ENCODE measurements at places on chromosomes 4 and X.

DNA sequence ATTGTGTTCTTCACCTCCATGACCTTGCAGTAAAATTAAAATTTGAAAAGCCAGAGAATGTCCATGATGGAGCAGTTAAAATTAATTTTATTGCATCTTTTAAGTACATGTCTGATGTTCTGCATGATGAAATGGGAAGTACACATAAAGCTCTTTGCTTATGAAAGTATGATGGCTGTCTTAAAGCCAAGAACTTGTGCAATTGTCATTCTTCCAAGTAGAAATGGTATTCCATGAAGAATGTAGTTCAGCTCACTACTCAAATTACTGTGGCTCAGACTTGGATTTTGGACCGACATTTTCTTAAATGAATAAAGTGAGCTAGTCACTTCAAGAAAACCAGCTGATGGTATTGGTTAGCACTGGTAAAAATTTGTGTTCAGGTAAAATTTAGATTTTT is 161.7 kb upstream of the CXCL13 start:
- DNase-seq = no peak

- DNase-seq = no peak
These were observed 79.1 kb downstream of the NPFFR2 start for GRCh38 chr4:72110886-72111285.

- no peak for DNase-seq
These were observed 13.8 kb upstream of the SLC2A9 start for GRCh38 chr4:10035130-10035529.

DNA sequence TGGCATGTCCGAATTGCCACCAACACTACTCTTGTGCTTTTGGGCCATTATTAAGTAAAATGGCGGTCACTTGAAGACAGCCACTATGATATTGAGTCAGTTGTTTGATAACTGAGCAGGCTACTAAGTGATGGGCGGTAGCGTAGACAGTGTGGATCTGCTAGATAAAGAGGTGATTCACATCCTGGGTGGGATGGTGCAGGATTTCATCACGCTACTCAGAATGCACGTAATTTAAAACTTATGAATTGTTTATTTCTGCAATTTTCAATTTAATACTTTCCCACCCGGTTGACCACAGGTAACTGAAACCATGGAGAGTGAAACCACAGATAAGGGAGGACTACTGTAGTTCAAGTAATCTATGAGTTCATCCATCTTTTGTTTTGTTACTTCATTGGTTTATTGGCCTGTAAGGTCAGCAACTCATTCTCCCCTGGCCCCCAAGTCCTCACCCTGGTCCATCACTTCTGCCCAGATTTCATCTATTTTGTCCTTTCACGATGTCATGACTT is 2.9 kb downstream of the ARAF start:
- DNase-seq = no peak

- DNase-seq = no peak
These were observed 1623.2 kb downstream of the RPA4 start for GRCh38 chrX:98506907-98507306.

DNA sequence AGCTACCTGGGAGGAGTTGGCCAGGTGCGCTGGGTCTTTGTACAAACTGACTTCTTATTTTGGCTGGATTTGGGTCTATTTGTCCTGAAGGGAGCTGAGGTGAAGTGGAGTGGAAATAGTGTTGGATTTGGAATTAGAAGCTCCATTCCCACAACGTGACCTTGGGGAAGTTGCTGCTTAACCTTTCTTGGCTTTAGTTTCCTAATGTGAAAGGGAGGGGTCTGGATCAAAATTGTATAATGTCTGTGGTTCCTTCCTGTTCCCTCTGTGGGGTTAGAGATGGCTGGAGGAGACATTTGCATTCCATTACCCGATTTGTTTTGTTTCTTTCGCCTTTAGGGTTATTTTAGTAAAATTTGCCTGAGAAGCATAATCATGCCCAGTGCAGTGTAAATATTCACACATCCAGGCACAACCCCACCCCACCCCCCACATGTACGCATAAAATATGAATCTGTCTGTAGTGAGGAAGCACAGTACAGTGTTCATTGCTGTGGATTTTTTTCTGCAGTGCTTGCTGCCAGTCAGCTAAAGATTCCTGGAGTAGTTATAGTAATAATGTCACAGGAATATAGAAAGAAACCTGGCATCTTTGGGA is 21.5 kb downstream of the JADE1 start:
- no peak for DNase-seq

GRCh38 chr4:81896936-81897335 is 425.2 kb upstream of the RASGEF1B start:
- DNase-seq = no peak

DNA sequence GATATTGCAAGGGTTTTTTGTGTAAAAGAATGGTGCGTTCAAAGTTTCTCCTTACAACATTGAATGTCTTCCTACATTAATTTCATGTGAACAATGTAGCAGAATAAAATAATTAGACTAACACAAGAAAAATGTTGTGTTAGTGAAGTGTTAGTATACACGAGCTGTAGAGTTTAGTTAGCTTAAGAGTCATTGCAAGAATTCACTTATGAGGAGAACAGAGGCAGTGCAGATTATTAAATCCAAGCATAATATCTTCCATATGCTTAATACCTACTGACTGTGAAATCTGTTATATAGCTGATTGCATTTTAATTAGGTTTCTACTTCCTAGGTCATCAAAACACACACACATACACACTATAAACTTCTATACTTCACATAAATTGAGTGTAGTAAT is 959.0 kb downstream of the FAT4 start:
- DNase-seq = no peak

- DNase-seq = no peak
These were observed 1165.7 kb upstream of the IGFBP7 start for GRCh38 chr4:58275856-58276255.

DNA sequence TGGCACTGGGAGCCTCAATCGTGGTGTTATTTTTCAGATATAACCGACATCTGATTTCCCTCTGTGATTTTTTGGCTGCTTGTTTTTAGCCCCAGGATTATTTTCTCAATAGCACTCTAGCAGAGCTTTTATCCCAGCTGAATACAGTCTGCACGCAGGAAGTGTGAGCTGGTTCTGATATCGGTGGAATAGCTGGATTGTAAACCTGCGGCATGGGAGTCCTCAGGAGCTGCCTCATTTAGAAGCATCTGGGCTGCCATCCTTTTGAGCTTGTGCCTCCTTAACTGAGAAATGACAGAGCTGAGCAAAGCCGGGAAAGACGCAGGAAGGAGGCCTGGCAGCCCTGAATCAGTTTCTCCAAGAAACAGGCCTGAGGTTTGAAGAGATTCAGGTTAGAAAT is 28.4 kb upstream of the GRPEL1 start:
- DNase-seq = no peak

DNA sequence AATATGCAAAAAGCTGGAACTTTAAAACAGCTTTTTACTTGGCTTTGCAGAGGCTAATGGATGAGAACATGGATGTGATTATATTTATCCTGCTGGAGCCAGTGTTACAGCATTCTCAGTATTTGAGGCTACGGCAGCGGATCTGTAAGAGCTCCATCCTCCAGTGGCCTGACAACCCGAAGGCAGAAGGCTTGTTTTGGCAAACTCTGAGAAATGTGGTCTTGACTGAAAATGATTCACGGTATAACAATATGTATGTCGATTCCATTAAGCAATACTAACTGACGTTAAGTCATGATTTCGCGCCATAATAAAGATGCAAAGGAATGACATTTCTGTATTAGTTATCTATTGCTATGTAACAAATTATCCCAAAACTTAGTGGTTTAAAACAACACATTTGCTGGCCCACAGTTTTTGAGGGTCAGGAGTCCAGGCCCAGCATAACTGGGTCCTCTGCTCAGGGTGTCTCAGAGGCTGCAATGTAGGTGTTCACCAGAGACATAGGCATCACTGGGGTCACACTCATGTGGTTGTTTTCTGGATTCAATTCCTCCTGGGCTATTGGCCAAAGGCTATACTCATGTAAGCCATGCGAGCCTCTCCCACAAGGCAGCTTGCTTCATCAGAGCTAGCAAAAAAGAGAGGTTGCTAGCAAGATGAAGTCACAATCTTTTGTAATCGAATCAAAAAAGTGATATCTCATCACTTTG is 15.6 kb downstream of the TLR8 start:
- no peak for DNase-seq

DNA sequence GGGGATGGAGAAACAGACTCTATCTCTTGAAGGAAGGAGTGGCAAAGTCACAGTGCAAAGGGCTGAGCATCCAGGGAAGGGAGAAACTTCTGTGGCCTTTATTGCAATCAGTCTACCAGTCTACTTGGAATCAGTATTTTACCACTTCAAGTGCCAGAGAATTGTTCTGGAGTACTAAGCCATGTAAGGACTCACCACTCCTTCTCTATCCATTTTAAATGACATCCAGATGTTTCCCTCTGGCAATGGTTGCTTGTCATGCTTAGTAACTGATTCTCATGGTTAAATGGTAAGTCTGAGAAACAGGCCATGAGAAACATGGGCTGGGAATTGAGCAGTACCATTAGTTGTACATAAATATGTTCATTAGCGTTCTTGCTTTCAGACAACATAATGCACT is 21.1 kb upstream of the SMIM10 start:
- no peak for DNase-seq

DNA sequence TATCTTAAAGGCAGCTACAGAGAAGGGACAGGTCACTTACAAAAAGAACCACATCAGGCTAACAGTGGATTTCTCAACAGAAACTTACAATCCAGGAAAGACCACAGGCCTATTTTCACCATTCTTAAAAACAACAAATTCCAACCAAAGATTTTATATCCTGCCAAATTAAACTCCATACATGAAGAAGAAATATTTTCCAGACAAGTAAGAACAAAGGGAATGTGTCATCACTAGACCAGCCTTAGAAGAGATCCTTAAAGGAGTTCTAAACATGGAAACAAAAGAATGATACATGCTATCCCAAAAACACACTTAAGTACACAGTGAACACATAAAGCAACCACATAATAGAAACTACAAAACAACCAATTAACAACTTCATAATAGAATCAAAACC is 105.6 kb downstream of the ANXA10 start:
- DNase-seq = no peak

DNA sequence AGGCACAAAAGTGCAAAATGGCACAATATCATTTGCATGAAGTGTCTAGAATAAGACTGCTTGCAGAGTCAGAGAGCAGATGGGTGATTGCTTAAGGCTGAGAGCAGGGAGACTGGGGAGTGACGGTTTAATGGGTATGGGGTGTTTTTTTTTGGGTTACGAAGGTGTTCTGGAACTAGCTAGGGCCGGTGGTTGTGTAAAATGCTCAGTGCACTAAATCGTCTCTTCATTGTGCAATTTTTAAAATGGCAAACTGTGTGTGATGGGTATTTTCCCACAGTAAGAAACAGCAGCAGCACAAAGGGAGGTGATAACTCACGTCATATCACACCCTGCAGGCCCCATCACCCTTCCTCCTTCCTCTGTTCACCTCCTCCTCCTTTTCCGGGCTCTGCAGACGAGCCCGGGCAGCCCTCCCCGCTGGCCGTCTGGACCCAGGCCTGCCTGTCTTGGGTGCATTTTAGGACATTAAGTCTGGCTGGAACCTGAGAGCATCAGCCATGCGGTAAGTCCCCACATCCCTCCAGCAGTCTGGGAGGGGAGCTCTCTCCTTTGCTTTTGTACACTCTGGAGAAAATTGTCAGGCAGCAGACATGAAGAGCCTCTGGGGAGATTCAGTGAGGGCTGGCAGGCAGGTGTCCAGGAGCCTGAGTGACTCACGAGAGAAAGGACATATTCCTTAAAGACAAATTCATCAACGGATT is 42.7 kb downstream of the ASMT start:
- no peak for DNase-seq

DNA sequence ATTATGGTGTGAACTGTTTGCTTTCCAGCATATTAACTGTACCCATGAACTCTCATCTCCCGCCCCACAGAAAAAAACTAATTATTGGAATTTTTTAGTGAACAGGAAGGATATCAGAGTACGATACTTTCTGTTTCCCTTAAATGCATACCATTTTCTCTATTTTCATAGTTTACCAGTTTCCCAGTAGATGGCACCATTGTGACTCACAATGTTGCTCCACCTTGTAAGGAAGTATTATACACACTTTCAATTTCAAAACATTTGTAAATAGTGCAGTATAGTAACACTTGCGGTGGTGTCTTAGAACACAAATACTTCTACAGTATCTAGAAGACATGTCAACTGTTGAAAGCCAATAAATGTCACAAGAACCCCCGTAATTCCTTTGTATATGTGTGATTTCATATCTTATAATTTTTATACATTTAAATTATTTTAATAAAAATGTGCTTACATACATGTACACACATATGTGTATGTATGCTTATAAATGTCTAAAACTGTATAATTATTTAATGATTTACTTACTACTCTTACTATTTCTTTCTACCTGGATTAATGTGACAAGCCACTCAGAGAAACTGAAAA is 167.3 kb downstream of the SLIT2 start:
- DNase-seq = peak; percentile 76

GRCh38 chrX:68832101-68832416 is 3.2 kb downstream of the EFNB1 start:
- no peak for DNase-seq

DNA sequence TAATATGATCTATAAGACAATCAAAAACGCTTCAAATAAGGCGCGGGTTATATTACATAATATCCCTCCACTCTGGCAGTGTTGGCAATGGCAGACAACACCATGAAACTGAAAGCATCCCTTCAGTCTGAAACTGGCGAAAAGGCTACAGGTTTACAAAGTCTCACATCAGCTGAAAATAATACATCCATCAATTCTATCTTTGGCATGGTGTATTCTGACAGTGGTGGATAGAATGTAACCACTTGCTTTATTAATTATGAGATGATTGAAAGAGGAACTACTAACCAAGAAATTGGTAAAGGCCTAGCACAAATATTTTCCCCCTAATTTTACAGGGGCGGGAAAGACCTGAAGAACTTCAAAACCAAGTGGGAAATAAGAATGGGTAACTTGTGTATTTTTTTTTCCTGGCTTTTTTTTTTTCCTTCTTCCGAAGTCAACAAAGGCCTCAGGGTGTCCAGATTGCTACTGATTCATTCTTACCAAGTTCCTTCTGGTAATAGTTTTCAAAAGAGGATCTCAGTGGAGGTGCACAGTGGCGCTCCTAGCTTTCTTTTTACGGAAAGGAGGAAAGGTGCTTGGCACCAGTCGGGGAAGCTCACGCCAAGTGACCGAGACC is 728 bp downstream of the UBA6 start:
- peak; percentile 17 for DNase-seq

- DNase-seq = no peak
These were observed 311.4 kb upstream of the FSTL5 start for GRCh38 chr4:162475246-162475645.

DNA sequence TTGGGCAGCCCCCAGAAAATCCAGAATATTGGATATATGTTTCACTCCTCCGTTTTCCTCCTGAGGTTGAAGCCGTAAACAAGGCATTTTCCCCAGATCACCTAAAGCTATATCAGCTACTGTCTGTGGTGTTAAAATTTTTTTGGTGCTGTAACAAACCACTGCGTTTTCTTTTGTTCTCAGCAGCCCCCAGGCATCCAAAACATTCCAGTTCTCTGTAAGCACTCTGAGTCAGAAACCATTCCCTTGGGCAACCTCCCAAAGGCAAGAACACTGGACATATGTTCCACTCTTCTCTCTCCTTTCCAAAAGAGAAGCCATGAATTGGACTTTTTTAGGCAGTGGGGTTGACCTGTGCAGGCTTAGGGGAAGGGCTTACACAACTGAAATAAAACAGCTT is 310.9 kb downstream of the MID1IP1 start:
- DNase-seq = no peak

All from globus pallidus (tissue), 1 donor.